ENCODE measurements at places on chromosomes 1 and 21.

DNA sequence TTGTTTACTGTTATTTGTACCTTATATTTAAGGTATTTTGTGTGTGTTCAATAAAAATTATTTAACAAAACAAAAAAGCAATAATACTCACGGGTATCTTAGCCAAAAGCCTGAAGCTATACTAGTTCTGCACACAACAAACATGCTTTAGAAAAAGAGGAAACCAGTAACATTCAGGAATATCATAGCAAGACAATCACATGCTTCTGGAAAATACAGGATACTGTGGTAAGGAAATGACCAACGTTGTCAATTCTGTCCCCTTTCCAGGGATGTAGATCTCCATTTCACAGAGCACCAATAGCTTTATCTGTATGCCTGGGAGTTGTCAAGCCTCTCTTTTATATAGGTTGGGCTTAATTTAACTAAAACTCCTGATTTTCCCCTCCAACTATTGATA is 288.4 kb downstream of the SMYD3 start:
- no peak for DNase-seq

DNA sequence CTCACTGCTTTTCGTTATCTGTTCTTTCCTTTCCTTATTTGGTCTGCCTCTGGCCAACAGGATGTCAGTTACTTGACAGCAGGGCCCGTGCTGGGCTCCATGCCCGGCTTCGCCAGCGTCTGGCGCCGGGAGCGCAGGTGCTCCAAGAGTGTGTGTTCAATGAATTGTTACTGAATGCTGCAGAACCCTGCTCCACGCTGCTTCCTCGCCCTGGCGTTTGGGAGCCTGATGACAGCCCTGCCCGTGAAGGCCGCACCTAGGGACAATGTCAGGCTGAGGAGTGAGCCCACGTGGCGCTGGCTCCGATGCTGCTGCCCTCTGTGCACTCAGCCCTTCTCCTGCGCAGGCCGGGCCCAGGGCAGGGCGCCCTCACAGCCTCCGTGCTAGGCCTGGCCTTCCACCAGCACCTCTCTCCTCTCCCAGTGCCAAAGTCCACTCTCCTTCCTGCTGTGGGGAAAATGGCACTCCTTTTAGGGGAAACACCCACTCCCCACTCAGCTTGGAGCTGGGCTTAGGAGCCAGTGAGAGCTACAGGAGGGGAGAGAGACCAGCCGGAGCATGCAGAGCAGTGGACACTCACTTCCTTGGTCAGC is 51.4 kb downstream of the ACBD3 start:
- DNase-seq: no peak

- no peak for DNase-seq
Observed at GRCh38 chr1:21024918-21025317, 151.8 kb downstream of the EIF4G3 start.

DNA sequence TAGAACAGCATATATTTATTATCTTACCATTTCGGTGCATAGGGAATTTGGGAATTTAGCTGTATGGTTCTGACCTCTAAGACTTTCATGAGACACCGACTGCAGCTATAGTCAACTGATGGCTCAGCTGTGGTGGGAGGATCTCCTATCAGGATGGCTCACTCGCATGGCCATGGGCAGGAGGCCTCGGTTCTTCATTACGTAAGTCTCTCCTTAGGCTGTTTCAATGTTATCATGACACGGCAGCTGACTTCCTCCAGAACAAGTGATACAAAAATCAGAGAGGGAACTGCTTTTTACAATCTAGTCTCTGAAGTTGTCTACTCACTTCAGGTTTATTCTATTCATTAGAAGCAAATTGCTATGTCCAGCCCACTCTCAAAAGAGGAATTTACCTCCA is 13.3 kb upstream of the CAPN8 start:
- no peak for DNase-seq
